ENCODE measurements at places on chromosomes 5 and 9.

DNA sequence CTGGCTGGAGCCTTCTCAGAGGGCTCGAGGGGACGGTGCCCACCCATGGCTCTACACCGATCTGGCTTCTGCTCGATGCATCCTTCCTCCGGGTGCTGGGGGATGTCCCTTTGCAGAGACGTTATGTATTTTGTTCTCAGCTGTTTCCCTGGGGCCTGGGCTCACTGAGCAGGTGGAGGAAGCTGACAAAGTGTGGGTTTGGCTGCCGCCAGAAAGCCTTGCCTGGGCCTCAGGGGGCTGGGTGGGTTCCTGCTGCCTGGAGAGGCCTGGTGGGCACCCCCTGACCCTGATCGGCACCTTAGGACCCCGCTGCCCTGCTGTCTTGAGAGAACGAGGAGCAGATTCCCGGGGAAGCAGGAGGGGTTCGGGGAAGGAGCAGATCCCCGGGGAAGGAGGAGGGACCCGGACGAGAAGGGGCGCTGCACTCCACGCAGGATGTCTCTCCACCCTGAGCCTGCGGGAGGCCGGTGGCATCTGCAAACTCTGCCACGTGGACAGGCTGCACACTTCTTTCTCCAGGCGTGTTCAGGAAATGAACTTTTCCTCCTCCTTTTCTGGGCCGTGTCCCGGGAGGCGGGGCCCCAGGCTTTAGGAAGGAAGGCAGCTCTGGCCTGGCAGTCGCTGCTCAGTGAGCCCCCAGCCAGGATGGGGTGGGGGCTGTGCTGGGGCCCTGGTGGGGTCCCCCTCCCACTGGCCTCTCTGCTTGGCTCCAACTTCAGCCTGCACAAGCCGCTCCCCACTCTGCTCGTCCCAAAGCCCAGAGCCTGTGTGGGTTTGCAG, 148.9 kb downstream of the RXRA start:
- DNase-seq = no peak

DNA sequence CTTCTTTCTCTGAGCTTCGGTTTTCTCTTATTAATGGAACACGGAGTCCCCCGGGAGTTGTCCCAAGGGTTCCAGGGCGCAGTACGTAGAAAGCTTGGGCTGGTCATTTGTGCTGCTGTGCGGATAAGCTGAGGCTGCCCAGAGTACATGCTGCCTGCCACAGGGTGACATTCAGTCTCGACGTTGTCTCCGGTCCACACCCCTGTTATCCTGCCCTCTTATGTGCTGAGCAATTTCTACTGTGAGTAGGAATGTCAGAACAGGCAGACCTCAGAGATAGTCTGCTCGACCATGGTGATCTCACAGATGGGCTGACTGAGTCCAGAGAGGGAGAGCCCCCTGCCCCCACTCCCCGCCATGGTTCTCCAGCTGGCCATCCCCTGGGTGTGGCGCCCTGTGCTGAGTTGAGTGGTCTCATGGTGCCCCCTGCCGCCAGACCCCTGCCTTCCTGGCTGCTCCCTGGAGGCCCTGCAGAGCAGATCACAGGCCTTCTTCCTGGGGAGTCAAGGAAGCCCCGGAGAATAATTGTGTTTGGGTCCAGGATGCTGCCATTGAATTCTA, 124.0 kb downstream of the RGS3 start:
- DNase-seq = no peak

- no peak for DNase-seq
Observed at GRCh38 chr9:131736431-131736830, 3.4 kb downstream of the RAPGEF1 start.

DNA sequence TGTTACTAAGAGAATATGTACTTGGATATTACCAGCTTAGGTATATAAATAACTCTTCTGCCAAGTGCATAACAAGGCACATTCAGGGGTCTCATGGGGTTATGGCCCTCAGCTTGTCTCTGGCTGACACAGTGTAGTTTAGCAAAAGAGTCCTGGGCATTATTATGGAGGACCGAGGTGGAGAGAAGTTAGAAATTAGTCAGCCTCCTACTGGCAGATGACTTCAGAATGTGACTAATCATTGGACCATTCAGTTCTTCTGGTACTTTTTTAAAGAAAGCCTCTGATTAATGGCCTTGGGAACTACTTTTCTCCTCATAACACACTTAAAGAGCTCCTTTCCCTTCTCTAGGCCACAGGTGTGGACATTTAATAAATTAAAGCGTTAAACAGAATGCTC, 178.9 kb downstream of the SH3GL2 start:
- no peak for DNase-seq

GRCh38 chr5:35026280-35026840, 21.4 kb downstream of the AGXT2 start:
- no peak for DNase-seq

DNA sequence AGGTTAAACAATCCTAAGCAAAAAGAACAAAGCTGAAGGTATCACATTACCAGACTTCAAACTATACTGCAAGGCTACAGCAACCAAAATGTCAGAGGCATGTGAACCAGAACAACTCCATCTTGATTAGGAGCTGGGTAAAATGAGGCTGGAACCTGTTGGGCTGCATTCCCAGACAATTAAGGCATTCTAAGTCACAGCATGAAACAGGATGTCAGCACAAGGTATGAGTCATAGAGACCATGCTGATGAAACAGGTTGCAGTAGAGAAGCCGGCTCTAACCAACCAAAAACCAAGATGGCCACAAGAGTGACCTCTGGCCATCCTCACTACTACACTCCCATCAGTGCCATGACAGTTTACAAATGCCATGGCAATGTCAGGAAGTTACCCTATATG, 252.0 kb downstream of the RASEF start:
- DNase-seq = no peak

GRCh38 chr5:6700685-6701355, 12.4 kb upstream of the TENT4A start:
- DNase-seq = no peak

- DNase-seq = no peak
Observed at GRCh38 chr9:95778957-95779356, 96.5 kb upstream of the ERCC6L2 start.

DNA sequence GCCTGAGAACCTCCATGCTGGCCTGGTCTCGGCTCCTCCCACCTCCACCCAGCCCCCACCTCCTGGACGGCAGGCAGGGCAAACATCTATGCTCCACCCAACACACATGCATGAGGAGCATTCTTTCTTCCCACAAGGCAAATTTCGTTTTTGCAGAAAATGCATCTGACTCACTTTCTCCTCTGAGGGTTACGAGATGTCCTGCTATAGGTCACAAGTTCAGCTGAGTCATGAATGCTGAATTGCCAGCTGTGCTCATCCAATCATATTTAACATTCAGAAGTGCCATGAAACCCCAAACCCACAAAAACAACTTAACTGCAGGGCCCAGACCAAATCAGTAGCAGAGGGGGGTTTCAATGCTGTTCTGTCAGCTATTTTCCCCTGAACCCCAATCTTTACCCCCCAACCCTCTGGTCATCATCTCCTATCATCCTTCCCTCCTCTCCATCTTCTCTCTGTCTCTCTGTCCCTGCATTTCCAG, 39.0 kb upstream of the OSMR start:
- no peak for DNase-seq

DNA sequence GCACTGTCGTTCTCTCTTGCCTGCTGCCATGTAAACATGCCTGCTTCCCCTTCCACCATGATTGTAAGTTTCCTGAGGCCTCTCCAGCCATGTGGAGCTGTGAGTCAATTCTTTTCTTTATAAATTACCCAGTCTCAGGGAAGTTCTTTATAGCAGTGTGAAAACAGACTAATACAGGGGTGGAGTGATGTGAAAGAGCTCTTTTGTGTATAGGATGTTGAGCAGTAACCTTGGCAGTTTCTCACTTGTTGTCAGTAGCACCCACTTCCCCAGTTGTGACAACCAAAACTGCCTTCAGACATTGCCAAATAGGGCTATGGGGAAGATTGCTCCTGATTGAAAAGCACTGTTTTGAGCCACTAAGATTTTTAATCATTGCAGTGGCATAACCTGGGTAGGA, 552.2 kb upstream of the ZNF462 start:
- DNase-seq = peak; percentile 34

GRCh38 chr9:114691046-114691955, 9.3 kb upstream of the TEX48 start:
- no peak for DNase-seq

- peak; percentile 66 for DNase-seq
Observed at GRCh38 chr9:114484854-114485443, 20.3 kb downstream of the WHRN start.

GRCh38 chr5:102782217-102782872, 27.2 kb downstream of the PAM start:
- DNase-seq = no peak

DNA sequence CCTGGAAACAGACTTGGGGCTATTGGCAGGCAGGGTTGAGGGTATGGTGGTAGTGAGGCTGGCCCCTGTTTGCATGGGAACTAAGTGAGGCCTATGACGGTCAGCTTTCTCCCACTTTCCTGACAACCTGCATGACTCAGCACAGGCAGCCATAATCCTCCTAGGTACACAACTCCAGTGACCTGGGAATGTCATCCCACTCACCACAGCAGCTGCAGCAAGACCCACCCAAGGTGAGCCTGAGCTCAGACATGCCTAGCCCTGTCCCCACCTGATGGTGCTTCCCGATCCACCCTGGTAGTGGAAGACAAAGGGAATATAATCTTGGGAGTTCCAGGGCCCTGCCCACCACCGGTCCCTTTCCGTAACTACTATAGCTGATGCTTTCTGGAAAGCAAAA, 178.7 kb downstream of the NDUFS4 start:
- no peak for DNase-seq
